ENCODE measurements at places on chromosomes 3 and 15. TPM values are rescaled to one million over a fixed set of nuclear protein-coding genes. Genes with fewer than 3 reads are reported as not detected.

GRCh38 chr15:65981837-65982626 is 112.7 kb downstream of the RAB11A start:
- no peak overlapping the region for H3K4me3 ChIP-seq
- no peaks in the 10 kb centered on the region for H3K27me3 ChIP-seq
- H3K4me1 ChIP-seq = peaks cover 15% of the 10 kb centered on the region
- peak; percentile 40 for DNase-seq
- no peaks in the 10 kb centered on the region for H3K36me3 ChIP-seq

GRCh38 chr15:49888734-49889133 is 230.3 kb downstream of the ATP8B4 start:
- DNase-seq = no peak
- H3K27ac ChIP-seq = no peak overlapping the region
- no peak overlapping the region for H3K4me3 ChIP-seq
- no peaks in the 10 kb centered on the region for H3K36me3 ChIP-seq

- H3K27me3 ChIP-seq = no peaks in the 10 kb centered on the region
- no peak for DNase-seq
- no peak overlapping the region for H3K27ac ChIP-seq
Measured at GRCh38 chr3:53137835-53138446, 7.7 kb upstream of the RFT1 start.

The LCTL gene
- 0.16 TPM for polyA plus RNA-seq

The LMOD3 gene
- 0.55 TPM for polyA plus RNA-seq

The PTH1R gene
- 10.2 TPM for polyA plus RNA-seq

The RTP4 gene
- polyA plus RNA-seq = 3.1 TPM

The CACNA1D gene
- polyA plus RNA-seq = 8.0 TPM

The NSUN3 gene
- 9.3 TPM for polyA plus RNA-seq

Measured in testis (tissue), 5 donors.